ENCODE measurements at places on chromosomes 6 and 20.
A peak's percentile ranks its signal among the peaks of the same experiment; 100 is the strongest.

- DNase-seq, result no peak
Observed at GRCh38 chr20:12596863-12597262, 411.9 kb upstream of the SPTLC3 start.

GRCh38 chr20:59620860-59621505 is 16.6 kb downstream of the PHACTR3 start:
- DNase-seq, result no peak

- DNase-seq, result no peak
Observed at GRCh38 chr6:163583558-163583957, 169.0 kb downstream of the QKI start.

DNA sequence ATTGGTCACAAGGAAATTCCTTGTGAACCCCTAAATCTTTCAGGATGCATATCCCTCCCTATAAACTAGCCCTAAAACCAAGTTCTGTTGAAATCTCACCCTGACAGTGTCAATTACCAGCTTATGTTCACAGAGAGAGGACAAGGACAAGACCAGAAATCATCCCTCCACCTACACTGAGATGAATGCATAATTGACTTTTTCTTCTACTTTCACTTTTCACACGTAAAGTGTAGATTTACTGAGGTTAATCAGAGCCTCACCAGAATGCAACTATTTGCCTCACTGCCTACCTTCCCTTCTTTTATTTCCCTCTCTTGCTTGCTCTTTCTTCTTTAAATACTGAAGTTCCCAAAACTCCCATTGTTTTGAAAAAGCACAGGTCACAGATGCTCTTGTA is 15.3 kb upstream of the NKAIN2 start:
- DNase-seq, result no peak

GRCh38 chr6:90559931-90560330 is 26.9 kb downstream of the MAP3K7 start:
- no peak for DNase-seq

DNA sequence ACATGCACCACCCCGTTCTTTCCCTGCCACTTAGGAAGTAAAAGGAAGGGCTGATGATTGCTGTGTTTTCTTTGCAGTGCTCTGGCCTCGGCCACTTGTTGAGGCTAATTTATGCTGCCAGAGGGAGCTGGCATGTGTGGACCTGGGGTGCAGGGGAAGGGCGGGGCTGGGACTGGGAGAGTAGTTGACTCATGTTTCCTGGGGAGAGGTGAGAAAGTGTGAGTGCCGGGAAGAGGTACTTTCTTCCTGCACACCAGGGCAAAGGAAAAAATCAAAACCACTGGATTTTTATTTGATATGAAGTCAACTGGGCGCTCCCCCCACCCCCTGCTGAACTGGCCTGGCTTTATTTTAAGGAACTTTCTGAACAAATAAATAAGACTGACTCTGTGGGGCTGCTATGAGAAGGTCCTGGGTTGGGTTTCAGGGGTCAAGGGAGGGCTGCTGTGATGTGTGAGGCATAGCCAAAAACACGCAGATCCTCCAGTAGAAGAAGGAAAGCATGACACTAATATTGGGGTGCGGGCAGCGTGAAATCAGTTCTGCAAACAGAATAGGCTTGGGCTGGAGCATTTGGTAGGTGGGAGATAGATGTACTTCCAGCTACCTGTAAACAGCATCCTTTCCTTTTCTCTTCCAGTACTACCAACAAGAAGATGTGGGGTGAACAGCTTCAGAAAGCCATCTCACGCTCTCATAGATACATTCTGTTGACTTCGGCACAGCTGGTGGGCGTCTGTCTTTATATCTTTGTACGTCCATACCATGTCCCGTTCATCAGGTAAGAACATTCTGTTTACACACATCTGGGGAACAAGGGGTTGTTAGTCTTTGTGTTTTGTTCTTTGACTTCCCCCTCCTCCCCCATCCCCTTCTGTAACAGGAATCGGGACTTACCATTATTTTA is 87.5 kb downstream of the SYNJ2 start:
- no peak for DNase-seq

DNA sequence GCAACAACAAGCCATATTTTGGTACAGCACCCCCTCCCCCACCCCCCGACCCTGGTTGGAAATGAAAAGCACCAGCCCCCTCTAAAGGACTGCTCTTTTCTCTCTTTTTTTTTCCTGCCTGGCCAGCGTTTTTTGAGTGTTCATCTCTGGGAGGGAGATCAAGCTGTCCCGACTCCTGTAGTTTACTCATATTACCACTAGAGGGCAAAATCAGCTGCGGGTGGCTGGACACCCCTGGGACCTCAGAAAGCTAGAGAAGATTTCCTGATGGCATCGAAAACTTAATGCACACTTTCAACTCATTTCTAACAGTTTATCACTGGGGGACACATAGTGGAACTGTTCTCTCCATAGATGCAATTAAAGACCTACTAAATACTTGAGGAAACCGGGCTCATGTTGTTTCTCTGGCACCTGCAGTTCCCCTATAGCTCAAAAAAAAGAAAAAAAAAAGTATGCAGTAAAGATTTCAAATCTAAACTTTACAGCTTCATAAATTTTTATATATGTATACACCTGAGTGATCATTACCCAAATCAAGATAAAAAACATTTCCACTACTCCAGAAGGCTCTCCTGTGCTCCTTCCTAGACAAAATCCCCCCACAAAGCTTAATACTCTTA is 24.4 kb downstream of the CNBD2 start:
- DNase-seq, result peak; percentile 55

- no peak for DNase-seq
Observed at GRCh38 chr6:165200178-165200577, 109.2 kb downstream of the C6orf118 start.

DNA sequence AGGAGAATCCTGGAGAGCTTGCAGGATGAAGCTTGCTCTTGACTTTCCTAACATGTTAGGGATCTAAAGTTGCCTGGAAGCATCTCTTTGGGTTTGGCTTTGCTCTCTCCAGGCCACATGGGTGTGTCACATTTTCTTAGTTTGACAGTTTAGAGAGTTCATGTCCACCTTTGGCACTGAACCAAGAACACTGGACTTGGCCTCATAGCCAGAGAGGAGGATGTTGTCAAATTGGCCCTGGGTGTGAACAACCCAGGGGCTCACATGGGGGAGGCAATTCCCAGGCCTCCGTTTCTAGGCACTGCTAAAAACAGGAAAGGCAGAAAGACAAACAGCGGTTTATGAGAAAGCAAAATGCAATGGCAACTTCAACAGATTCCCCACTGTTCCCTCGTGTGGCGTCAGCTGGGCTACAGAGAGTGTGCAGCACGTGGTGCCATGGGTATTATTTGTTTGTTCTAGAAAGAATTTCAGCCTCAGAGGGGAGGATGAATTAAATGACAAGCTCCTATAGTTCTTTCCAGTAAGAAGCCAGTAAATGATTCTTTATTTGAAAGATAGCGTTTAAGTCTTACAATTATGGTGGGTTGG is 93.9 kb downstream of the CLIC5 start:
- DNase-seq, result no peak

DNA sequence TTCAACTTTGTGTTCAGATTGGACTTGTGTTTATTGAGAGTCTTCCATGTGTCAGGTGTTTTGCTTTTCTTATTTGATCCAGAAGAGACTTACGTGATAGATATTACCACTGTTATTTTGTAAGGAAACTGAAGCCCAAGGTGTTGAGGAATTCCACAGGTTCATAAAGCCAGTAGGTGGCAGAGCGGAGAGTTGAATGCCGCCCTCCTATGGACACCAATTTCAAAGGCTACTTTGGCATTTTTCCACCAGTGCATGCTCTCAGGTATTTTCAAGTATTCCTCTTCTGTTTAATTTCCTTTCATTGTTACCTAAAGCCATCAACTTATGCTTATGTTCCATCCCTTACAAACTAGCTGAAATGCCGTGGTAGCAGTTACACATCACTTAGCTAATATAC is 14.0 kb upstream of the COL10A1 start:
- no peak for DNase-seq

DNA sequence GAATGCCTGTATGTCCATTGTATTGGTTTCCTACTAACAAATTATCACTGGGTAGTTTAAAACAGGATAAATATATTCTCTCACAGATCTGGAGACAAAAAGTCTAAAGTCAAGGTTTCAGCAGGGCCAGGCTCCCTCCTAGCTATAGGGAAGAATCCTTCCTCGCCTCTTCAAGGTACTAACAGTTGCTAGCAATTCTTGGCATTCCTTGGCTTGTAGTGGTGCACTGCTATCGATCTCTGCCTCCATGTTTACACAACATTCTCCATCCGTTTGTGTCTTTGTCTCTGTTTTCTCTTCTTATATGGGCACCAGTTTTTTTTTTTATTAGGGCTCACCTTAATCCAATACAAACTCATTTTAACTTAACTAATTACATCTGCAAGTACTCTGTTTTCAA is 48.9 kb downstream of the OR2B6 start:
- no peak for DNase-seq

DNA sequence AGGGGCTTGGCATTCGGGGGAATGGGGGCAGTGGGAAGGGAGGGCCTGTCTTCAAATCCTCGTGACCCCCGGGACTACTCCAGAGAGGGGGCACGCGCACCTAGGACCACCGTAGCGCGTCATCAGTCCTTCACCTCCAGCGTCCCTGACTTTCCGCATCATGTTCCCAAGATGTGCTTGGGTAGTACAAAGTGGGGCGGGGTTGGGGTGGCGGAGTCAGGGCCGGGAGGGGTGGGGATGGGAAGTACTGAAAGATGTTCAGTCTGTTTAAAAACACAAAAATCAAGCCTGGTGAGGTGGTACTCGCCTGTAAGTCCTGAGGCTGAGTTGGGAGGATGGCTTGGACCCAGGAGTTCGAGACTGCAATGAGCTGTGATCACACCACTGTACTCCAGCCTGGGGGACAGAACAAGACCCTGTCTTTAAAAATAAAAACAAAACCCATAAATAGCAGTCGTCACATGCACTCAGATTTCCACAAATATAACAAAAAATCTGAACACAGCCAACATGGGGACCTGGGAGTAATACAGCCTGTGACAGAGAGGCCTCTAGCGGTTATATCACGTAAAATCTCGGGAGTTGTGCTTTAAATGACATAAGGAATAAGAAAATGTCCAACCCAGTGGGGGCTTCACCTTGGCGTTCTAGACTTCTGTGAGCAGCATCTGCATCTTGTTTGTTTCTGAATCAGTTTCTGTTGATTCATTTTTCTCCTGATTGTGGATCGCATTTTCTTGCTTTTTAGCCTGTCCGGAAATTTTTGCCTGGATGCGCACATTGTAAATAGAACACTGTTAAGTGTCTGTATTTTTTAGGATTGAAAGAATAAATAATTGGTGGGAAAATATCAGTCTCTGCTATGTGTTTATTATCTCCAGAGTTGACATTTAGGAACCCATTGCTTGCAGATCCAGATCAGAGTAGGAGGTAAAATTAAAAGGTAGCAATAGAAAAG is 698 bp upstream of the LRP11 start:
- peak; percentile 36 for DNase-seq

- DNase-seq, result no peak
Observed at GRCh38 chr6:29216528-29216927, 45.8 kb downstream of the OR2J2 start.

DNA sequence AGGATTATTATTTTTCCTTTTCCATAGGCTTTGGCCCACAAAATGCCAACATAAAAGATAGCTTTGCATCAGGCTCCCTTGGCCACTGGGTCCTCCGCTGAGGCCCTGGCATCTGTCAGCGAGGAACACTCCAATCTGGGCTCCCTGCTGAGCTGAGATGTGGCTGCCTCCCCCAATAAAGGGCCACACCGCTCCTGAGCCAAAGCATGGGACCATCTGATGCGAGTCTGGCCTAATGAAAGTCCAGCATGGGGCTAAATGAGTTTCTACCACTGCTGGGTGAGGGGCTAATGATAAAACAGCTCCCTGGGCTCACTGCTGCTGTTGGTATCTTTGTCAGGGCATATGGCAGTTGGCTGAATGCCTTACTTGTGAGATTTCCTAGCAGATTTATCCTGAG is 817.5 kb upstream of the SLC35B3 start:
- peak; percentile 56 for DNase-seq

DNA sequence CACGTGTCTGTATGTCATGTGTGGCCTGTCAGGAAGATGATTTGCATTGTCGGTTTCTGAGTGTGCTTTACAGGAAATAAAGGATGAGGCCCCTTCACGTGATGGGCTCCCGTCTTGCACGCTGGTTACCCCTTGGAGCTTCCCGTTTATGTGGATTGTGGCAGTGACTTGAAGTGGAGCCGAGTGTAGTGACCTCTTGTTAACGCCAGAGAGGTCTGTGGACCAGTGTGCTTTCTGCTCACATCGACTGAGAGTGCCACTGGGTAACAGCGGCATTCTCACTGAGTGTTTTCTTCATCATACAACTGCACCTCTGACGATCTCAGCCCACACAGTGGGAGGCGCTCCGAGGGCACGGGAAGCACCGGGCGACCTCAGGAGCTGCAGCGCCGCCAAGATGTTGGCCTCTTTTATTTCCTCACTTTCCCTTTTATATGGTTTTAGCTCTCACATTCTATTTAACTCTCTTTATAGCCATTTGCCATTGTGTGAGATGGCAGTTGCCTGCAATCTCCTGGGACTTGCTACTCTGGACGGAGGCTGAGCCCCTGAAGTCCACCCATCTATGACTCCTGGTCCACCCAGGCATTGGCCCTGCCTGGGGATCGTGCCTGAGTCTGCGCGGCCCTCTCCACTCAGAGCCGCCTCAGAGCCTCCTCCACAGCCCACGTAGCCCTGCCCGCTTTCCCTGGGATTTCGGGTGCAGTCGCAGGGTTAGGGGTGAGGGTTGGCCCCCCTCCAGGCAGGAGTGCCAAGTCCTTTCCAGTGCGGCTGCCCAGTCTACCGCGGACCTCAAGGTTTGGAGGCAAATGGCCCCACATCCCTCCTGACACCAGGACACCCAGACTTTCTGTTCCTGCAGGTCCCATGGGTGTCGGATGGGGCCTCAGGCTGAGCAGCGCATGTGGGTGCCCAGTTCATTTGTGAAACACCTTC is 238.9 kb downstream of the ERMARD start:
- DNase-seq, result no peak

- DNase-seq, result no peak
Observed at GRCh38 chr6:53869964-53870363, 75.2 kb downstream of the LRRC1 start.

DNA sequence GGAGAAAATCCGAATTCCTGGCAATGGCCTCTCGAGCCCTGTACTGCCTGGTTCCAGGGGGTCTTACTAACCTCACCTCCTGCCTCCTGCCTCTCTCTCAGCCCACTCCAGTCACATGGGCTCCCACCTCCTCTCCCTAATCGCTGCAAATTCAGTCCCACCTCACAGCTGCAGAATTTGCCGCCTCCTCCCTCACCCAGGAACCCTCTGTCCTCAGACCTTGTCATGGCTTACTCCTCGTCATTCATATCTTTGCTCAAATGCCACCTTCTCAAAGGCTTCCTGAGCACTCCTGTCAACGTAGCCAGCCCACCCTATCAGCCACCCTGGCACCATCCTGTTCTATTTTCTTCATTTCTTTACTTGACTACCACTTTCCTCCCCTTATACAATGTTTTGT is 89.0 kb downstream of the SLC2A10 start:
- no peak for DNase-seq

DNA sequence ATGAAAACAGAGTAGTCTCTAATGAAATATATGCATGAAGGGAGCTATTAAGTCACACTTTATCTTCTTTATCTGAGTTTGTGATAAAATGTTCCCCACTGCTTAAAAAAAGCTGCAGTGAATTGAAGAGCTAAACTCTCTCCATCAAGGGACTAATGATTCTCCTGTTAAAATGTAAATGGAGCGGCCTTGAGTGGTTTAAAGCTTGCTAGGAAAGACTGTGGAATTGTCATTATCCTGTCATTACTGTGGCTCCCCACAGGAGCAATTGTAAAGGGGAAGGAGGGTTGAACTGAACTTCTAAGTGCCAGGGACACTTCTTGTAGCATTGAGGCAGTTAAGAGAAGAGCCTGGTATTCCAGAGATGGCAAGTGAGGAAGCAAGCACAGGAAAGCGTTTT is 17.3 kb upstream of the CNR1 start:
- no peak for DNase-seq
